ENCODE measurements at places on chromosomes 6 and 20.

DNA sequence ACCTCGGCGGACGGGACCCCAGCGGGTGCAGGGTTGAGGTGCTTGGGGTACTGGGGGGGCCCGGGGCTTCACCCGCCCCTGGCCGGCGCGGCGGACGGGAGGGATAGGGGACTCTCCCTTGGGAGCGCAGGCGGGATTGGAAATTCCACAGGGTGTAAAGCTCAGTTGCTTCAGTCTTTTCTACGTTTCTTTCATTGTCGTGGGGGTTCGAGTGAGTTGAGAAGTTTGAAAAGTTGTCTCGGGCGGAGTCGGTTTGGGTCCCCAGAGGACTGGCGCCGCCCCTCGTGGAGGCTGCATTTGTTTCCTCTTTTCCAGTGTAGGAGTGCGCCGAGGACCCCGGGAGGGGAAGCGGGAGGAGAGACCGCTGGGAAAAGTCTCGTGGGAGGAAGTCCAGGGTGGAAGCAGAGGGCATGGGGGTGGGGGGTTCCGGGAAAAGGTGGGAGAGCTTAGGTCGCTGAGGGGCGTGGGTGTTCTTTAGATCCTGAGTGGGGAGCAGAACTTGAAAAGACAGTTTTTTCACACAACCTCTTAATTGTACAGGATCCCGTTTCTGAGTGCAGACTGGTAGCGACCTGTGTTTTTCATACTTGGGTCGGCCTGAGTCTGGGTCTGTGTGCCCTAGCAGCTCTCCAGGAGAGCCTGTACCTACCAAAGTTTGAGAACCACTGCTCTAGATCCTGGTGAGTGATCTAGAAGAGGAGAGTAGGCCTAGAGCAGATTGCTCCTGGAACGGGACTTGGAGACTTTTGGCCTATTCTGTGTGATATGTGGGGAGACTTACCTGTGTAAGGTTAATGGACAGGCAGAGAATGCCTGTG lies 495 bp downstream of the FAM83B start:
- peak; percentile 46 for DNase-seq

- no peak for DNase-seq
Measured at GRCh38 chr20:52975029-52975732, 3.0 kb downstream of the TSHZ2 start.

DNA sequence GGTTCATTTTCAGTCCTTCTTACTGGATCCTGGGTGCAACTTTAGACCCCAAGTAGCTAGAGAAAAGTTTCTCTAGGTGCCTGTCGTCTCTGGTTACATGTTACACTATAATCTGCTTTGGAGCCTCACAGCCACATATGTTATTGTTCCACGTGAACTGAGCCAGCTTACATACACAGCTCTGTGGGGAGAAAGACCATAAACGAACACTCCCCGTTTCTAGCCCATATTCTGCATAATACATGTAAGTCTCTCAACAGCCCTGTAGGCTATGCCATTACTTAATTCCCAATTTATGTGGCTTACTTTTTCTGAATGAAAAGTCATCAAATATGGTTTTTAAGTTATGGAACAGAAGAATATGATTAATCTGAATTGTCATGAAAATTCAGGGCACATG lies 233.8 kb downstream of the BCKDHB start:
- no peak for DNase-seq

DNA sequence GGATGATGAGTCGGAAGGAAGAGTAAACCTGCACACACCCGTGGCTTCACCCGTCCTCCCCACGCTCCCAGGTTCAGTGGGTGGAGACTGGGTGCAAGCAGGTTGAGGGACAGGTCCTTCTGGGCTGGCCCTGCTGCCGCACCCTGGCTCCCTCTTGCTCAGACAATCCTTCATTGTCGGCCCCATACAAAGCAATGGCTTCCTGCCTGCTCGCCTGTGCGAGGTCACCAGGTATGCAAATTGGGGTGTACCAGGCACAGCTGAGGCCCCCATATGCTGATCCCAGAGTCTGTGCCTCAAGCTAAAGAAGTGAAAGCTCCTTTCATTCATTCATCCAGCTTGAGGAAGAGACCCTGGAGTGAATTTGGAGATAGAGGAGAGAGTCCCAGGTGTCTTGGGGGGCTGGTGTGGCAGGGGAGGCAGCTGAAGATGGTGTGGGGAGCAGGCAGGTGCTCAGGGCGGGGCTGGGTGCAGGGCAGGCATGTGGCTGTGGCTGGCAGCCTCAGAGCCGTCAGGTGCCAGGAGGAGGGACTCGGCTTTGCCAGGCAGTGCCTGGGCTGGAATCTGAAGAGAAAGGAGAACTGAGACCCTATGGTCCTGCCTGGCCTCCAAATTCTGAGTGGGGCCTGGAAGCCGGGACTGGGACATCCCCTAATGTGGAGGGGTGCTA lies 4.7 kb downstream of the SLCO4A1 start:
- DNase-seq: no peak

DNA sequence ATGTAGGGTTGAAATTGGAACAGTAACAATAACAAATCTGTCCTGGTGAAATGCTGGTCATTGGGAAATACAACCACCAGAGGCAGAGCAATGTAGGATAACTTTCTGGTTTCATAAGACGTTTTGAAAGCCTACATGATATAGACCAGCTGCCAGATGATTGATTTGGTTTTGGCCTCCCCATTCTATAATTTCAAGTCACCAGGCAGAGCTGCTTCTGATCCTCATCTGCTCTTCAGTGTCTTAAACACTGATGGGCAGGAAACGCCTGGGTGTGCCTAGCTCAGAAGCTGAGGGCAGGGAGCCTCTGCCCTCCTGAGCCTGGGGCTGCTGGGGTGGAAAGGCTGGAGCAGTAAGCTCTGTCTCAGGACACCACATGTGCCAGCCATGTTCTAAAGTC lies 24.5 kb downstream of the DHX35 start:
- DNase-seq: no peak

DNA sequence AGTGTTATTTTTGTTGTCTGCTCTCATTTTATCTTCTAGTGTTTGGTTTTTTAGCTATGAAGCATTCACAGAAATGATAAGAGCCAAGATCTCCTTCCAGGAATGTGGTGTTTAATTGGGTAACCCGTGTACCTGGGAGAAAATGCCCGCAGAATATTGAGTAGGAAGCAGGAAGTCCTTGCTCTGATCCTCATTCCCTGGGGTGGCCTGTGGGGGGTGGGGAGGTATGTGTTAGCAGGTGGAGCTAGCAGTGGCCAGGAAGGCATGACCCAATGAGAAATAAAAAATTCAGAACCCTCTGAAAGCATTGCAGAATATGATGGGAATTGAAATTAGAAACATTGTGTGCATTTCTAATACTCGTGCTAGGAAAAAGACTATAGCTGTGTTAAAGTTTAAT lies 100.8 kb downstream of the DTD1 start:
- no peak for DNase-seq

- no peak for DNase-seq
Measured at GRCh38 chr20:39004508-39004907, 42.4 kb downstream of the DHX35 start.

GRCh38 chr20:32891926-32892660 lies 33.4 kb downstream of the EFCAB8 start:
- DNase-seq: no peak

DNA sequence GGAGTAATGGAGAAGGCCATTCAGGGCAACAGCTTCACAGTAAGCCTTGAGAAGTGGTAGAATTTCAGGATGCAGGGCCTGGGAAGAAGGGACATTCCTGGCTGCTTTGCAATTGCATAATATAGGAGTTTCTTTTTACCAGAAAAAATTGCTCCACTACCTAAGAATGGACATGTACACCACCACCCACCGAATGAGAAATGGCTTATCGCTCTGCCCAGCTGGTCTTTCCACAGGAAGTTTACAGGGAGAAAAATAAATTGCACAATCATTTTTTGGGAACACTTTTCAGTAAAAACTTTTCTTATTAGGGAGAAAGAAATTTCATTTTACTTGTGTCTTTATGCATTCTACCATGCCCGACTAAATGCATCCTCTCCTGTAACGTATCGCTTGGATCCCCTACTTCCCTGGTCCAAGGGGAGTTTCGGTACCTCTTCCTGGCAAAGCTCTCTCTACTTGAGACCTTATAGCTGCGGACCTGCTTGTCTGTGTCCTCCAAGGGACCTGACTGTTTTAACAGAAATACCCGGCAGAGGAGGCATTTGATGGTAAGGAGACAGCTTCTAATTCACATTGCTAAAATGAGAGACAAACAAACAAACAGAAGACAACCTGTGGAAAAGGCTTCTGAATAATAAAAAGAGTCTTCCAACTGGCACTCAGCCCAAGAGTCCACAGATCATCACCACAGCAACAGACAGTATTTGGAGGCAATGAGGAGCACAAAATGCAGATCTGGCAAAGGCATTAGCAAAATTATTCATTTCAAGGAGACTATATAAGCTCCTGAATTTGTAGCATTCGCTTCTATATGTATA lies 54.2 kb downstream of the MAP3K5 start:
- no peak for DNase-seq

DNA sequence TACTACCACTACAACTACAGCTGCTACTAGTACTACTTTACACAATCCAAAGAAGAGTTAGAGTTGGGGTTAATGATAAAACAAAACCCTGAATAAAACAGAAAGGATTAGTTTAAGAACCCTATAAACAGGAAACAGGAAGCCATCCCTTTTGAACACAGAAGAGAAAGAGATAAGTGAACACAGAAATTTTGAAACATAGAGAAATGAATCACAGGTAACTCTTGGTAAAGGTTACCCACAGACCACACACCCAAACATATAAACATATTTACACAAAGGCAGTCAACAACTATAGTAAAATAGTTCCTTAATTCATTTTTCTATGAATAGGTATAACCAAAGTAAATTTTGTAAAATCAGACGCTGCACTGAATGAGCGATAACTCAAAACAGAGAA lies 98.1 kb downstream of the RNGTT start:
- DNase-seq: no peak

DNA sequence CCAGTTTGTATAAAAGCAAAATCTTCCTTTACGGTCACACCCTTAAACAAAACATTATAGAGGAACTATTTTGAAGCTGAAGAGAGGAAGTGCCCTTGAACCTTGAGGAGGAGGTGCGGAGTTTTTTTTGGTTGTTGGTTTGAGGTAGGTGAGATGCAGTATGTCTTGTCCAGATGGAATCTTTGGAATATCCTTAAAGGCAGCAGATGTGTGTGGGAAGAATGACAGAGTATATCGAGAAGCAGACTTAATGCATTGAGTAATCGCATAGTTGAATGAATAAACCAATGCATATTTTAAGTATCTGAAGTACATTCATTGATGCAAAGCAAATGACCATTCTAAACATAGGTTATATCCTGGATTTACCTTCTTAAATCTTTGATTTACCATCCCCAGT lies 49.9 kb downstream of the AIG1 start:
- DNase-seq: no peak

DNA sequence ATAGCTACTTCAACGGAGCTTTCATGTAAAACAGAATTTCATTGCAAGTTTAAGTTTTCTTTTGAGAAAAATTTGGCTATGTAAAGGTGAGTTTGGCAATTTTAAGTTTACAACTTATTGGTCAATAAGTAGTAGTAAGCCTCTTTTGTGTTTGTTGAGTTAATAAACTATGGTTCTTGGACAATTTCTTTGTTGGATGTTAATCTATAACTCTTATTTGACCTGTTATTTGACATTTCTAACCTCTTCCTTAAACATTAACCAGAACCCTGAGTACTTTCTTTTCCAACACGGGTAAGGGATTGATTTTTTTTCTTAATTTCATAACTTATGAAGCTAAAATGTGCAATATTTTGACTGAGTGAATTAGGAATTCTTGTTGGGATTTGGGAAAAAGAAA lies 354.4 kb downstream of the PRKN start:
- no peak for DNase-seq

GRCh38 chr6:120272038-120272437 lies 922.5 kb upstream of the MAN1A1 start:
- DNase-seq: no peak

- no peak for DNase-seq
Measured at GRCh38 chr6:345747-346385, 45.7 kb upstream of the IRF4 start.

- DNase-seq: no peak
Measured at GRCh38 chr6:37731888-37732287, 34.2 kb upstream of the MDGA1 start.

- no peak for DNase-seq
Measured at GRCh38 chr6:38725414-38726183, 10.5 kb downstream of the DNAH8 start.

DNA sequence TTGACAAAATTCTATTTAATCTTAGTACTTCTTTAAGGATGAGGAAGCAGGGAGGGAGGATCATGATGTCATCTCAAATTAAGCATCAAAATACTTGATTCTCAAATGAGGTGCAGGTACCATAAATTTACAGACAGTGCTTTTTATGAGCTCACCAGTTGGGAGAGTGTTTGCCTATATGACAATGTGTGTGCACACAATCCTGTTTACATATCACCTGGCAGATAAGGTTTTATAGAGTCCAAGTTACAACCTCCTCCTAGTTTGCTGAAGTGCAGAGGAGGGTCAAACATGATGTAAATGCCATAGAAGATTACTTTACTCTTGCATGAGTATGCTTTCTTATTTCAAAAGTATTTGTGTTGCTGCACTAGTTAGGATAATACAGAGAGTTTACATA lies 6.4 kb downstream of the ATXN1 start:
- no peak for DNase-seq

GRCh38 chr20:63500151-63500901 lies 1.4 kb upstream of the EEF1A2 start:
- no peak for DNase-seq

Measured in endothelial cell (in vitro differentiated cells).